ENCODE measurements at places on chromosomes 4 and X.

- no peak for DNase-seq
Observed at GRCh38 chrX:109344101-109344500, 137.8 kb downstream of the GUCY2F start.

GRCh38 chr4:108431986-108432385, 188.4 kb upstream of the RPL34 start:
- DNase-seq: no peak

GRCh38 chrX:56813318-56813837, 84.3 kb downstream of the NBDY start:
- DNase-seq: no peak

DNA sequence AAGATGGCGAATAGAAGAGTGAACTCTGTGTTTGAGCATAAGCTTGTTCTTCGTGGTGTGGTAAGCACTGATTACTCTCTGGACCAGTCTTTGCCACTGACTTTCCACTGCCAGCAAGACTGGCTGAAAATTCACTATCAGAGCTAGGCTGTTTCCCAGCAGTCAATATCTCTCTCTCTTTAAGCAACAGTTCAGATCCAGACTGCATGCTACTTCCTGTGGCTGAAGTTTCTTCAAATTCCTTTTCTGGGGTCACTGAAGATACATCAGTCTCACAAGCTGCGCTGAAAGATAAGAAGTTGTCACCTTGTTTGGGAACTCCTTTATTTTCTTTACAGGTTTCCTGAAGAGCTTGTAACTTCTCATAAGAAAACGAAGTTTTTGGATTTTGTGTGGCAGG, 54.0 kb upstream of the FAM120C start:
- no peak for DNase-seq

DNA sequence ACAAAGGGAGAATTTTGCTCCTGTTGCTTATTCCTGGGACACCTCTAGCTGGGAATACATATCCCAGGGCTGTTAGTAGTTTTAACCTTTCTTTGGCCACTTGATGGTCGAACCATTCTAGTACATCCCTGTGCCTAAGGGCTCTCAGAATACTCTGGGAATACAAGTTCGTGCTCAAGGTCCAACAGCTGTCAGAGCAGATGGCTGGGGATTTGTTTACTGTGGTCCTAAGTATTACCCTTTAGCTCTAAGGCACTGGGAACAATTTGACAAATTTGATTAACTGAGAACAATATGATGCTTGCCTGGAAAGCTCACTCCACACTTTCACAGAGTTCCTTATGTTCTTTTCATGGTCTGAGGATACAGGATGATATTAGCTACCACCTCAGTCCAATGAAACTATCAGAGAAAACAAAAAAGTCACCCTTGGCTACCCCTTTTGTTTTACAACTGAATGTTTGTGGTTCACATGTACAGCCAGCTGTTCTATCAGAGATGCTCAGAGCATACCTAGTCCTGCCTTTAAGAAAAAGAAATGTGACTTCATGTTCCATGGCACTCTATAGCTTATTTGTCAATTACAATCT, 47.4 kb upstream of the PHOX2B start:
- DNase-seq: no peak

DNA sequence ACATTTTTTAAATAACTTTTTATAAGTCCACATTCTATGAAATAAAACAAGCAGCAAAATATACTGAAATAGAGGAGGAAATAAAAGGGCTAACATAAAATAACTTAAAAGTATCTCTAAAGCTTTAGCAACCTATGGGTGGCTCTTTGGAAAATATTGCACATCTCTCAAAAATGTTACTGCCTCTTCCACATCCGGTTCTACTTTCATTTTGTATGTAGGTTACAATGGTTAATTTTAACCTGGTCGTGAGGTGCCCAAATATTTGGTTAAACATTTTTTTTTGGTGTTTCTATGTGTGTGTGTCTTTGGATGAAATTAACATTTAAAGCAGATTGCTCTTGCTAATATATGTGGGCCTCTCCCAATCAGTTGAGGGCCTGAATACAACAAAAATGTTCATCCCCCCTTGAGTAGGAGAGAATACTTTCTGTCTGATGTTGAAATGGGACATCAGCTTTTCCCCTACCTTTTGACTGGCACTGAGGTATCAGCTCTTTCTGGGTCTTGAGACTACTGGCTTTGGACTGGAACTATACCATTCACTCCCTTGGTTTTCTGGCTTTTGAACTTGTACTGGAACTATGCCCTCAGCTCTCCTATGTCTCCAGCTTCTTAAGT, 353.0 kb downstream of the ADAM29 start:
- DNase-seq: no peak

DNA sequence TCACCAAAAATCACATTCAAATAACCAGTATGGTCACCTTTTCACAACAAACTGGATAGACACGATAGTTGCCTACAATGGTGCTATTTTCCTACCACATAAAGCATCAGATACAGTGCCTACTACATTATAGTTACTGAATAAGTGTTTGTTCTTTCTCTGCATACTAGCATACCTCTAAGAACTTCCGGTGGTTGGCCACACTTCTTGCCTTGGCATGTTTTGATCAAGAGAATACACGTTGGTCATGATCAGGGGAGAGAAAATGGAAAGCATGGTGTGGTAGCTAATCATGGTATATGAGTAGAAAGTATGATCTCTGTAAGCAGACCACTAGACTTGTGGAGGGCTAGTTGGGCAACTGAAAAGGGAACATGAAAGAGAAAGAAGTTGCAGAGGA, 322.8 kb upstream of the DIAPH2 start:
- DNase-seq: no peak

DNA sequence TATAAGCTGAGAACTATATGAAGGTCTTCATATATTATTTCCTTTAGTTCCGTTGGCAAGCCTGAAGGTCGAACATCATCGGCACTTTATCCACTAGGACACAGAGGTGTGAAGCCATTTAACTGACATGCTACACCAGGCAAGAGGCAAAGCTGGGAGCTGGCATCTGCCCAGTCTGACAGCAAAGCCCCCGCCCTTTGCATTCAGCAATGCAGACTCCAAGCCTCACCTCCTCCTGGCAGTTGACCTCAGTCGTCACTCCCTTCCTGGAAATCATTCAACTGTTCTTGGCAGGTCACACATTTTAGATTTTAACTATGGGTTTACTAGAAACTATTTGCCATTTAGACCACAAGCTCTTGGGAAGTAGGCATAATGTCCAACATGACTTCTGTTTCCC, 135.8 kb upstream of the FRG1 start:
- no peak for DNase-seq

DNA sequence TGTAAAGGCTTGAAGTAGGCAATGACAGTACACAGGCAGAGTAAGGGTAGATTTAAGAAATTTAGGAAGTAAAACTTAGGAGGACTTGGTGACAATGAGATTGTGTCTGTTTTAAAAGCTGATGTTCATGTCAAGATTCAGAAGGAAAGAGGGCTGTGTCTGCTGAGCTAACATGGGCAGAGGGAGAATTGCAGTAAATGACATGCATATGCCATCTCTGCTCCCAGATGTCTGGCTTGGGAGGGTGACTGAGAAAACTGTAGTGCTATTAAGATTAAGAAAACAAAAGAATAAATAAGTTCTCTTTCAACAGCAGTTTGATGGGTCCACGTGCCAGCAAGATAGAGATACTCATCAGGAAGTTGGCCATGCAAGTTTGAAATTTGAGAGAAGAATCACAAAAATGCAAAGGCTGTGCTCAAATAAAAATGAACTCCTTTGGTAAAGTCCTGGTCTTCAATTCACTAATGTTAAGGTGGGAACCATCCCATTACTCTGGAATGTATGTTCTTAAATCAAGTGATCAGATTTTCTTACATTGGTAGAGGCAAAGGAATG, 7.2 kb downstream of the NFXL1 start:
- no peak for DNase-seq

DNA sequence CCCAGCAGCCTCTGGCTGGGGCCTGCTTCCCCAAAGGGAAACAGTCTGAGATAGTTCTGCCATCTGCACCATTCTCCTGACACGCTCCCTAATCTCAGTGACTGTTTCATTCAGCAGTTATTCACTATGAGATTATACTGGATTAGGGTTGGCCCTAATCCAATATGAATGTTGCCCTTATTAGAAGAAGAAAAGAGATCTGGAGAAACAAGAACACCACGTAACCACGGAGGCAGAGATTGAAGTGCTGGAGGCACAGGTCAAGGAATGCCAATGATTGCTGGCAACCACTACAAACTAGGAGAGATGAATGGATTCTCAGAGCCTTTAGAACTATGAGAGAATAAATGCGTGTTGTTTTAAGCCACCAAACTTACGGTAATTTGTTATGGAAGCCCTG, 7.4 kb downstream of the ACOX3 start:
- no peak for DNase-seq

DNA sequence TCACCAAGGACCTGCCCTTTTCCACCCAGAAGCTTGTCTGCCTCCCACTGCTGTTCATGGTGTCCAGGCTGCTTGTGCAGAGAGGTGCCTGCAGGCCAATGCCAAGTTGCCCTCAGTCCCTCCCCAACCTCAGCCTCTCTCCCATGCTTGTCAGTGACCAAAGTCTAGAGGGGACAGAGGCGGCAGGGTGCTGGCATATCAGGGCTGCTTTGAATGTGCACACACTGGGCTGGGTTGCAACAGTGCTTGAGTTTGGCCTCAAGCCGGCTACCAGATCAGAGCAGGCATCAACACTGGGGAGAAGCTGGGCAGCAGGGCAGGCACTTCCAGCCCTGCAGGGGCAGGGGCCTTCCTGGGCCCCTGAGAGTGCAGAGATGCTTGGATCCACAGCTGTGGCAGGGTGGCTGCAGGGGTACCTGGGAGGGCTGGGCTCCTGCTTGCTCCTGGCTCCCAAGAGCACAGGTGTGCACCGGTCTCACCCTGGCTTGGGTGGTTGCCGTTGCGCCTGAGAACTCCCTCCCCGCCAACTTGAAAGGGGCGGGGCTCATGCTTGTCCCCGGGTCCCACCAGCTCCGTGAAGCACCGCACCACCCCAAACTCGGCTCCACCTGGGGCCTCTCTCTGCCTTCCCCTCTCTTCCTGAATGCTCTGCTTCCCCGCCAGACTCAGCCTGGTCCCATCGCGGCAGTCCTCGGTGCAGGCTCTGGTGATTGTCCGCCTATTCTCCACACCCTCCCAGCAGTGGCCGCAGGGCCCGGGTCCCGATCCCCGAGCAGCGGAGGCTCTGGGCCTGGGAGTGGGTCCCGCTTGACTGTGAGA, 1681.9 kb upstream of the ADGRL3 start:
- no peak for DNase-seq

DNA sequence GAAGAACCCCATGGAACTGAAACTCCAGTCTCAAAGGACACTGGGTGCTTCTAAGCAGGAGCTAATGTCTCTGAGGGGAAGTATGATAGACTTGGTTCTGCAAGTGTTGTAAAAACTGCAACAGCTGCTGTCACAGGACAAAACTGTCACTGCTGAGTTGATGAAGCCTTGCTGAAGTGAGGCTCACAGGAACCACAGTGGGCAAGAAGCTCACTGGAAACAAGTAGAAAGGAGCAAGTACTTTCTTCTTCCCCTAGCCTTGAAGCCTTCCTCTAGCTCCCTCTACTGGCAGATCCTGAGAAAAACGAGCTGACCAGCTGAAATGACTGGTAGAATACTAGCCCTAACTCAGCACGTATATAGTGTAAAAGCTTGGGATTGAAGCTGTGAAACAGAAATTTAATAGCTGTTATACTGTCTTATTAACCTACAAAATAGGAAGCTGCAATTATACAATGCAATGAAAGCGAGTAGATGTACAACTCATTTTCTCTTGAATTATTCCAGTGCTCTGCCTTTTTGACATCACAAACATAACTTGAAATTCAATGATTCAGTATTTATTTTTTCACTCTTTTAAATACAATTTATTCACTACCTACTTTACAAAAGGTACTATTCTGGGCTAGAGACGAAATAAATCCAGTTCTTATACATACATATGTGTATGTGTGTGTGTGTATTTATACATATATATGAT, 91.4 kb downstream of the GABRB1 start:
- DNase-seq: peak; percentile 32

DNA sequence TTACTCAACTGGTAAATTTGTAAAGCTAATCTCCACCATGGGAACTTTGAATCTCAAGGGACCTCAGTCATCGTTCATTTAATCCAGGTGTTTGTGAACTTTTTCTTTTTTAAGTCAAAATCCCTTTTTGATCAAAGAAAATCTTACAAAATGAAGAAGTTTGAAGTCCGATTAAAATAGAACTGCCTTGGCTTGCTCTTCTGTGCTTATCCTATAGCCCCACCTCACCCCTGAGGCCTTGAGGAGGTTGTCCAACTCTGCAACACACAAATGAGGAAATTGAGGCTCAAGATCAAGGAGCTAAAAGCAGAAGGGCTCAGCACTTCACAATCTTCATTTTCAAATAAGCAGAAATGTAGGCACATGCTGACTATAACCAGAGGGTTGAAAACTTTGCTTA, 240.3 kb upstream of the SFRP2 start:
- no peak for DNase-seq

GRCh38 chrX:19686876-19687275, 171.6 kb upstream of the MAP3K15 start:
- no peak for DNase-seq

- DNase-seq: no peak
Observed at GRCh38 chr4:173827707-173828106, 297.7 kb upstream of the HAND2 start.

GRCh38 chr4:137559801-137560200, 27.5 kb upstream of the PCDH18 start:
- no peak for DNase-seq

DNA sequence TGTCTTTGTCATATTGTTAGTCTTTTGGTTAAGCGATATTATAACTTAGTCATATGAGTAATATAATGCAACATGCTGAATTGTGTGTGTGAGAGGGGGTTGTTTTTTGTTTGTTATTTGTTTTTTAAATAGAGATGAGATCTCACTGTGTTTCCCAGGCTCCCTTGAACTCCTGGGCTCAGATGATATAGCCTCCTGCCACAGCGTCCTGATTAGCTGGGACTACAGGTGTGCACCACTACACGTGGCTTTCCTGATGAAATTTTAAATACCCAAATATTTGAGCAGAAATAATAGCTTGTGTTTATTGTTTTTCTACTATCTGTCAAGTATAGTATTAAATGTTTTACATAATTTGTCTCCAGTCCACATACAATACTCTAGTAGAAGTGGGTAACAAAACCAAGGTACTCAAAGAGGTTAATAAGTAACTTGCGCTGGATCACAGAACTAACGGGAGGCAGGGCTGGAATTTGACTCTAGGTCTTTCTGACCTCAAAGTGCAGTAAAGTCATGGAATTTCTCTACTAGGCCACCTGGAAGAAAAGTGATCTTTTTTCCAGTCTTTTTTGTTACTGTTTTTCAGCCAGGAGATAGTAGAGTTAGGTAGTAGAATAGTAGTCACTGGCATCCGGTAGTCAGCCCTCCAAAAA, 47.8 kb downstream of the CLCN3 start:
- no peak for DNase-seq

DNA sequence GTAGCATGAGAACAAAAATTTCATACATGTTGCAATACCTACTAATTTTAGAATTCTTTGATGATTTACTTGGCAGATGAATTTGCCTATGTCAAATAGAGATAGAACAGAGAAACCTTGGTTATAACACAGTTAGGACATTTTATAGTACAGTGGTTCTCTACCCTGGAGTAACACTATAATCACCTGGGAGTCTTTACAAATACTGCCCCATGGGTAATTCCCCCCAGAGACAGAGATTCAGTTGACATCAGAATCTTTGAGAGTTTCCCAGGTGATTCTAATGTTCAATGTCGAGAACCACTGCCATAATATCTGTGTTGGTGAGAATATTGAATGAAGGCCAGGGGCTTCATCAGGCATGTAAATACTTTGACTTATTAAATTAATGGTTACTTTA, 401.3 kb upstream of the NDST4 start:
- no peak for DNase-seq
